ENCODE measurements at places on chromosomes 7 and 10.

- DNase-seq, result no peak
Measured at GRCh38 chr7:29854257-29854938, 48.1 kb downstream of the WIPF3 start.

- DNase-seq, result no peak
Measured at GRCh38 chr7:96285579-96285978, 36.3 kb downstream of the SLC25A13 start.

DNA sequence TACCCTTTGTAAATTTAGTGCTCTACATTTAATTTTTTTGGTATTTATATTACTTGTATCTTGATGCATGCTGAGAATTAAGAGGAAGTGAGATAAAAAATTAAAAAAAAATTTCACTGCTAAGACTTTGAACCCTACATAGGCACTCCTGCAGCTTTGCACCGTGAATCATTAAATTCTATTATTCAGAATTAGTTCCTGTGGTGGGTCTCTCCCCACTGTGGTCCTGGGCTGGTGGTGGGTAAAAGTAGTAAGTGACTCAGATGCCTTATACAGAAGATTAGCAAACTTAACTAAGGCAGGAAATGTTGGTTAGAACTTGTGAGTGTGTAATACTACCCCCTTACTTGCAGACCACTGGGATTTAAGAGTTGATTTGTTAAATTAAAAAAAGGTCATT is 72.6 kb downstream of the AP3M1 start:
- DNase-seq, result no peak

- no peak for DNase-seq
Measured at GRCh38 chr7:116731445-116732335, 59.7 kb downstream of the MET start.

DNA sequence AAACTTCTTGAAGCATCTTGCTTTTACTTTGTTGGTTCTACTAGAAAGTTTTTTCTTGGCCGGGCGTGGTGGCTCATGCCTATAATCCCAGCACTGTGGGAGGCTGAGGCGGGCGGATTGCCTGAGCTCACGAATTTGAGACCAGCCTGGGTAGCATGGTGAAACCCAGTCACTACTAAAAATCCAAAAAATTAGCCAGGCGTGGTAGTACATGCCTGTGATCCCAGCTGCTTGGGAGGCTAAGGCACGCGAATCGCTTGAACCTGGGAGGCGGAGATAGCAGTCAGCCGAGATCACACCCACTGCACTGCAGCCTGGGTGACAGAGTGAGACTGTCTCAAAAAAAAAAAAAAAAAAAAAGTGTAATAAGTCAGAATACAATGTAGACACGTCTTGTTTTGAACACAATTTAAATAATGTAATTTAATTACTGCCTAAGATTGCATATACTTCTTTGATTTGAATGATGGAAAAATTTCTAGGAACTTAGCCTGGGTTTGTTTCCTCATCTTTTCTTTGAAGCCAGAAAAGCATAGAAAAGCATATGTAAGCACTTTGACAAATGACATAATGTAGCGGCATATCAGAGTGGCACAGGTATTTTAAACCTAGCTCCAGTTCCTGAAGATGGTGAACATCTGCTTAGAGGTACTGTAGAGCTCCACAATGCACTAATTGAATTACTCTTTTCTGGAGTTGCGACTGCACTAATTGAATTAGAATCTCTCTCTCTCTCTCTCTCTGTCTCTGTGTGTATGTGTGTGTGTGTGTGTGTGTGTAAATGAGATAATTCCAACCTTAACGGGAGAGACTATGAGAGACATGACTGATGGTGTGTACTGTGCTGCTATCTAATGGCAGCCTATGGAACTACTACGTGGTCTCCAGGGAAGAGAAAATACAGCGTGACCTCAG is 87.8 kb downstream of the BTRC start:
- peak; percentile 66 for DNase-seq

- DNase-seq, result no peak
Measured at GRCh38 chr7:70925411-70926115, 206.4 kb upstream of the GALNT17 start.

DNA sequence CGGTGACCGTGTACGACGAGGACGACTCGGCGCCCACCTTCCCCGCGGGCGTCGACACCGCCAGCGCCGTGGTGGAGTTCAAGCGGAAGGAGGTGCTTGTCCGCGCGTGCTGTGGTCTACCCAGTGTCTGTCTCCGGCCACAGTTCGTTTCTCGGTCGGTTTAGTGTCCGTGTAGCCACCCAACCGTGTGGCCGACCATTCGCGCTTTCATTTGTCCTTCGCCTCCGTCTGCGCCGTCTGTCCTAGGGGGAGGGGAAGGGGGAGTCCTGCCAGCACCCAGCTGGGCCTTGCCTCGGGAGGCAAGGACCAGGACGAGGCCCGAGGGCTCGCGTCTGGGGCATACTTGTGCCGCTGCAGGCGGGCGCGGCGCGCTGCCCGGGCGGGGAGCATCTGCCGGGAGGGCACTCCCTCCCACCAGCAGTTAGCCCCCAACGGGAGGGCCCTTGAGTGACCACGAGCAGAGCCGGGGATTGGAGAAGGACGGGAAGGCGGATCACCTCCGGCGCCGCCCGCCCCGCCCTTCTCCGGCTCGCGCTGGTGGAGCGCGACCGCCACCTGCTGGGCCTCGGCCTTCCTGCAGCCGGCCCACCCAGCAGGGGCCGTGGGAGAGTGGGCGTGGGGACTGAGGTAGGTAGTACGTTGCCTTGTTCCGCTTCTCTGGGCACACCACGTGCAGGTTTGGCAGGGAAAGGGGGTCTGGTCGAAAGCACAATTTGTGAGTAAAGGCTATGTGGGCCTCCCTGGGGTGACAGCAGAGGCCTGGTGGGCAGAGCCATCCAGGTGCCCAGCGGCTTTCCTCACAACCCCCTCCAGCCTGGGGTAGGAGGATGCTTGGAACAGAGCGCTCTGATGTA is 28.5 kb downstream of the RET start:
- peak; percentile 90 for DNase-seq

DNA sequence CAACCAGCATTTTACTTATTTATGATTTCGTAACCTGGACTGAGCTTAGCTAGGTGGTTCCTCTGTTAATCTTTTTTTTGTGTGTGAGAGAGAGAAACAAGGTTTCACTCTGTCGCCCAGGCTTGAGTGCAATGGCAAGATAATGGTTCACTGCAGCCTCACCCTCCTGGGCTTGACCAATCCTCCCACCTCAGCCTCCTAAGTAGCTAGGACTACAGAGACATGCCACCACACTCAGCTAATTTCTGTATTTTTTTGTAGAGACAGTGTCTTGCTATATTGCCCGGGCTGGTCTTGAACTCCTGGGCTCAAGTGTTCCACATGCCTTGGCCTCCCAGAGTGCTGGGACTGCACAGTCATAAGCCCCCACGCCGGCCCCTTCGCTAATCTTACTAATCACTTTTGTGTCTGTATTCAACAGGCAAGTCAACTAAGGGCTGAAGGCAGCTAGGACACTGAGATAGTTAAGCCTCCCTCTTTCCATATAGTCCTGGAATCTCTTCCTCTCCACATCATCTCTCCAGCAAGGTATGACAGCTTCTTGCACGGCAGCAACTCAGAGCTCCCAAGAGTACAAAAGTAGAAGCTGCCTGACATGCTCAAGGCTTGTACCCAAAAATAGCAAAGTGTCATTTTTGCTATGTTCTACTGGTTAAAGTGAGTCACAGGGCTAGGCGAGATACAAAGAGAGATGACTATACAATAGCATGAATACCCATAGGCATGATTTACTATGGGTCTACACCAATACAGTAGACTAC is 11.3 kb downstream of the KMT2C start:
- no peak for DNase-seq

DNA sequence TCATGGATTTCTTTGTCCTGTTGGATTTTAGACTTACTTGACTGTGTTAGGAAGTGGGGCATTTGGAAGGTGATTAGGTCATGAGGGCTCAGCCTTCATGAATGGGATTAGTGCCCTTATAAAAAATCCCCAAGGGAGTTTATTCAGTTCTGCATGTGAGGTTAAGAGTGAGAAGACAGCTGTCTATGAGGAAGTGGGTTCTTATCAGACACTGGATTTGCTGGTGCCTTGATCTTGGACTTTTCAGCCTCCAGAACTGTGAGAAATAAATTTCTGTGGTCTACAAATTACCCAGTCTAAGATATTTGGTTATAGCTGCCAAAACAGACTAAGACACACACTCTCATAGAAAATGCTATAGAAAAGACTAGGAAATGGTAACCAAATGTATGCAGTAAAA is 724.7 kb upstream of the FZD8 start:
- DNase-seq, result no peak

GRCh38 chr7:68604541-68604940 is 993.7 kb upstream of the AUTS2 start:
- no peak for DNase-seq

- no peak for DNase-seq
Measured at GRCh38 chr10:99345350-99345749, 16.2 kb downstream of the CNNM1 start.

DNA sequence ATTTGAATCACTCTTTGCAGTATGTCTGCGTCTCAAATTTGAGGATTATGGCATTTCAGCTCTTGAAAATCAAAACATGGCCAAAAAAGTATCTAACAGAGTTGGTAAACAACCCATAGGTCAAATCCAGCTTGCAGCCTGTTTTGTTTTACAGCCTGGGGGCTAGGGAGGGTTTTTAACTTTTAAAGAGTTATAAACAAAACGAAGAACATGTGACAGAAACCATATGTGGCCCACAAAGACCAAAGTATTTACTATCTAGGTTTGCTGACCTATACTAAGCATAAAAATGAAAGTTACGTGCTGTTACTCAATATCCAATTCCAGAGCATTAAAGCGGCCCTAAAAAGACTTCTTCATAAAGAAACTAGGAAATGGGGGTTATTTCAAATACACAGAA is 55.5 kb upstream of the STARD3NL start:
- peak; percentile 18 for DNase-seq

DNA sequence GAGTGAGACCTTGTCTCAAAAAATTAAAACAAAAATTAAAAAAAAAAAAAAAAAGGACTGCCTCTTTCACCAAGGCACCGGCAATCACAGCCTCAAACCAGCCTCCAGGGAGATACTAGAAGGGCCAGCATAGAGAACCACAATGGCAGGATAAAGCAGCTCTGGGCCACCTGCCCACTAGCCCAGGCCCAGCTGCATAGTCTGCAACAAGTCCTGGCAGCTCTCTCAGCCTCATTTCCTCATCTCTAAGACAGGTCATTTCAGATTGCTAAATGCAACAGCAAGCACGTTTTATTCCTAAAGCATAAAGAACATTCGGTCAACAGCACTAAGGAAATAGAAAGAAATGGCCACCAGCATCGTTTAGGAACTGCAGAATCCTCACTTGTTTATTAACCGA is 28.8 kb downstream of the XPNPEP1 start:
- peak; percentile 73 for DNase-seq

DNA sequence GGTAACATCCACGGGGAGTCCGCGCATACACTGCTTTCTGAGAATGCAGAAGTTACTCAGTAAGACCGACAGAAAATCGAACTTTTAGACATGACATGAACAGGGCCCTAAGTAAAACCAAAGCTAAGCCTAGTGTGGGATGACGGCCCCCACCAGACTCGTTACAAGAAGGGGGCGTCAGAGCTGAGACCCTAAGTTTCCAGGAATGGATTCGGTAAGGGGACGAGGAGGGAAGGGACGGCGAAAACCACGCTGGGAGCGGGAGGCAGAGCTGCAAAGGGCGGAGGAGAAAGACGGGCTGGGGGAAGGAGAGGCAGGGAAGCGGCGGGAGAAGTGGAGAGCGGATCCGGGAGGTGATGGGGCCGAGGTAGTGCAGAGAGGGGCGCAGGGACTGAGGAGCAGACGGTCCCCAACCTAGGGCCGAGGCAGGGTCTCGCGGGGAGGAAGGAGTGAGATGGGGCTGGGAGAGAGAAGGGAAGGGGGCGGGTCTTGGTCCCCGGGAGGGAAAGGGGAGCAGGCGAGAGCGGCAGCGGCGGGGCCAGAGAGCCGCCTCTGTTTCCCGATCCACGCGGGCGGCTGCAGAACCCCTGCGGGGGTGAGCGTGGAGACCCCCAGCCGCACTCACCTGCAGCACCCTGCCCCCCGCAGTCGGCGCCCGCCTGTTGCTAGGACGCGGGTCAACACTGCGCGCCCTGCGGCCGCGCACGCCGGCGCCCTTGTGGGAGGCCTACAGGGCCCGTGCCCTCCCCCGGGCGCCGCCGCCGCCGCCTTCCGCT is 513 bp downstream of the ODAD2 start:
- peak; percentile 49 for DNase-seq

DNA sequence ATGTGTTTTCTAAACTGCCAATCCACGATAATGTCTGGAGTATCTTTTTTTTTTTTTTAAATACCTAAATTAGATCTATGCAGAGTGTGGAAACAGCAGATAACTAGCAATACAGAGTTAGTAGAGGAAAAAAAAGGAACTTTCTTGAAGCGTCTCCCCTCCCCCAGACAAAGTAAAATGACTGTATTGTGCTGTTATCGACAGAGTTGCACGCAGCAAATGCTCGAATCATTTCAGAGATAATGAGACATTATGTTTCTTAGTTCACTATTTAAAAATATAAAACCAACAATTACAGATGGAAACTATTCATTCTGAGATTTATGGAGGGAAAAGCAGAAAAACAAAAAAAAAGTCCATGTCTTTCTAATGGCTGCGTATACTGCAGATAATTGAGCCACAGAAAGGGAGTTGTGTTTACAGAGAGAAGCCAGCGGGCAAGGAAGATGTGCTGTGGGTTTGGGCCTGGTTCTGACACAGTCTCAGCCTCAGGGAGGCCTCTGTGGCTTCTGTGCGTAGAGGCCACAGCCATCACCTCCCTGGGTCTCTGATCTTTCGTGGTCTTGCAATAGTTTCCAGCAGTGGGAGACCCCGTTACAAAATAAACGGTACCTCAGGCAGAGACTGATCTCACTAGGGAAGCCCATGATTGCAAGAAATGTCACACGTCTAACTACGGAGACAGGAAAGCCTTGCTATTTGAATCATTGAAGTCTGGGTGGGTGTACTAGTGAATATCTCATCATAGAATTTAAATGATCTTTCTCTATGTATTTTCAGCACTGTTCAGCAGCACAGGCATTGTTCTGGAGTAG is 19.1 kb upstream of the KLF6 start:
- no peak for DNase-seq

DNA sequence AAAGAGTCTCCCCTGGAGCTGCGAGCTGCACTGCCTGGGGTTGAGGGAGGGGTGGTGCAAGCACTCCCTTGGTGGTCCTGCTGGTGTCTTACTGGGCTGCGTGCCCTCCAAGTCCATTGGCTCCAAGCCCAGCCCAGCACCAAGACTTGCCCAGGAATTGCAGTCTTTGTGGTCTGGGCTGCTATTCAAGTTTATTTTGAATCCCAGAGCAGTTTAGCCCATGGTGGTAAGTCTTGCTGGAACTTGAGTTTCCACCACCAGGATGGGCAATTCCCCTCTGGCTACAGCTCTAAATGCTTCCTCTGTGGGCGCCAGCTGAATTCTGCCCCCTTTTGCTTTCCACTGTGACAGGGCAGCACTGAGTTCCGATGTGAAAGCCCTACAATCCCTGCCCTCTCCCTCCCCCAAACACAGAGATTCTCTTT is 25.1 kb downstream of the GALNT11 start:
- peak; percentile 15 for DNase-seq

All from adipocyte (in vitro differentiated cells).